ENCODE measurements at places on chromosomes 3 and 15. TPM values are rescaled to one million over a fixed set of nuclear protein-coding genes. Genes with fewer than 3 reads are reported as not detected.

GRCh38 chr3:188559072-188559429 lies 405.1 kb downstream of the LPP start:
- no peak for DNase-seq

DNA sequence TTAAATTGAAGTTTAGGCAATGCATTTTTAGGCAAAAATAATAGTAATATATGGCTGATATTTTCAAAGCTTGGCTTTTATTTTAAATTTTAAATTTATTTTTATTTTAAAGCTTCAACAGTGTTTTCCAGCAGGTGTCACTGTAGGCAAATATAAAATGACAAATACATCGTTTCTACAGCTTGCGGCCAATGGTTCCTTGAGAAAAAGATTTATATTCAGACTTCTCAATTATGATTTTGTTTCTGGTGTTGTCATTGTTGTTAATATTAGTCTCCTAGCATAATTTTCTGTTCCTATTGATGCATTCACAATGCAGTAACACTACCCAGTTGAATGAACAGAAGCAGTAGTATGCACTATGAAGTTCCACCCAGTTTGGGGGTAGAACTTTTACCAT lies 220.7 kb upstream of the DNAJC19 start:
- DNase-seq: no peak

DNA sequence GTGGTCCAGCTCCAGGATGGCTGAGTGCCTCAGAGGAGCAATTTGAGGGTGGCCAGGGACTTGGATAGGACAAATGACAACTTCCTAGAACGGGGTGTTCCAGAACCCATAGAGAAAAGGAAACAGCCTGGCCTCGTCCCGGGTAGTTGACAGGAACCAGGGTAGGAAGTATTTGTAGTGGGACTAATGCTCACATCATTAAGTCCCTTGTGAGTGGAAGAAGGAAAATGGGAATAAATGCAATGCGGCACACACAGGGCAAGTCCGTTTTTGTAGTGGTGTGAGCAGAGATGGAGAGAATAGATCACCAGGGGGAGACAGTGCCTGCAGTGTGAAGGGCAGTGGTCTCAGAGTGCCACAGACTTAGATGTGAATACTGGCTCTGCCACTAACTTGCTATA lies 19.6 kb downstream of the TIMP4 start:
- peak; percentile 54 for DNase-seq

PAK6 gene
- 1.5 TPM for total RNA-seq

CAND2 gene
- total RNA-seq: 25.1 TPM

- DNase-seq: no peak
Observed at GRCh38 chr15:82298520-82298919, 35.9 kb downstream of the SAXO2 start.

- no peak for DNase-seq
Observed at GRCh38 chr3:13064964-13065363, 8.3 kb downstream of the IQSEC1 start.

SNX22 gene
- 0.35 TPM for total RNA-seq

- DNase-seq: no peak
Observed at GRCh38 chr3:117700573-117701360, 991.2 kb downstream of the TUSC7 start.

DNA sequence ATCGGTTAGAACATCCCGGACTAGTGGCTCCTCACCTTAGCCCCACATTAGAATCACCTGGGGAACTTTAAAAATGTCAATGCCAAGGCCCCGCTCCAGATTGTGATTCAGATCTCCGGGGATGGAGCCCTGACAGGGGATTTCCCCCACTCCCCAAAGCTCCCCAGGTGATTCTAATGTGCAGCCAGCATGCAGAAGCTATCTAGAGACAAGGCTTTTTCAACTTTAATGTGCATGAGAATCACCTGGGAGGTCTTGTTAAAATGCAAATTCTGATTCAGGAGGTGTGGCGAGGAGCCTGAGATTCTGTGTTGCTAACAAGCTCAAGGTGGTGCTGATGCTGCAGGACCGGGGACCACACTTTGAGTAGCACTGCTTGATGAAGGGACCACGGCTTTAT lies 156.7 kb downstream of the RAB11A start:
- no peak for DNase-seq

- no peak for DNase-seq
Observed at GRCh38 chr15:62709261-62709660, 333.3 kb upstream of the TPM1 start.

DNA sequence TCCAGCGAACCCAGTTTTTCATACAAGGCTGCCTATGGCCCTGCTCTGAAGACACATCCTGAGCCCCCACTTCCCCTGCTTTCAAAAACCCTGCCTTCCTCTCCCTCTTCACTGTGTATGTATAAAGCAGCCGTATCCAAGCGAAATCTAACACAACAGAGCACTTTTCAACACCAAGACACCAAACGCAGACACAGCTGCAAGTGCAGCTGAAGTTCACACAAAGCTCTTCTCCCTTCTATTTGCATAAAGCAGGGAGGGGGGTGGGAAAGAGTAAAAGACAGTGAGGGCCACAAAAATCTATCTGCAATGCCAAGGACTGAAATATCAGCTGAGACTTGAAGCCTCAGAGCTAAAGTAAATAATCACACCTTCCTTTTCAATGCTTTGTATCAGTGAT lies 35.1 kb upstream of the CSPG5 start:
- DNase-seq: no peak

DNA sequence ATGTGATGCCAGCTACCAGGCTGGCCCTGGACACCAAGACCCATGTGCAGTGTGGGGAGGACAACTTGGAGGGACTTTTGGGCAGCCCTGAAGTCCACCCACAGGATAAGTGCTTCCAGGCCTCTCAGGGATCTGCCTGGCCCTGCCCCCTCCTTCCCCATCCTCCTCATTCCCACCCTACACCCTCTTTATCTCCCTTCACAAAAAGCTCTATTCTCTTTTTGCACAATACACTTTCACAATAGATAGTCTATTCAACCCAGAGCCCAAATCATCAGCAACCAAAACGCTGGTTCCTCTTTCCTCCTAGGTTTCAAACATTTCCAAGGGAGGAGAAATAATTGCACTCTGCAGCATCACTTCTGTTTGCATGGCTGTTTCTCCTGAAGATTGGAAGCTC lies 7.8 kb upstream of the ZNF710 start:
- no peak for DNase-seq

DNA sequence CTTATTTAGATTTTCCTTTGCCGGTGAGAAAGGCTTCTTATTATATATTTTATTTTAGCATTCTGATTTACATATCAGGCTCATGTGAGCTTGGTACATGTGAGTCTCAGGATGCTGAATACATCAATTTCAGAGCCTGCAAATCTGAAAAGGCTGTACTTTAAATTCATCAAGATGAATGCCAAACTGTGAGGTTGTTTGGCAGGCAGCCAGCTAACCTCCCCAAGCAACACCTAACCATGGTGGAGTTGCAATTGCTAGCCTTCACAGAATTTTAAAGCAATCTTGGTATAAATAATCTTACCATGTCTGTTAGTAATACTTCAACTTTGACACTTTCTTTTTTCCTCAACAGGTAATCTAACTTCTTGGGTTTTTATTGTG lies 252.5 kb downstream of the CDIN1 start:
- no peak for DNase-seq

DNA sequence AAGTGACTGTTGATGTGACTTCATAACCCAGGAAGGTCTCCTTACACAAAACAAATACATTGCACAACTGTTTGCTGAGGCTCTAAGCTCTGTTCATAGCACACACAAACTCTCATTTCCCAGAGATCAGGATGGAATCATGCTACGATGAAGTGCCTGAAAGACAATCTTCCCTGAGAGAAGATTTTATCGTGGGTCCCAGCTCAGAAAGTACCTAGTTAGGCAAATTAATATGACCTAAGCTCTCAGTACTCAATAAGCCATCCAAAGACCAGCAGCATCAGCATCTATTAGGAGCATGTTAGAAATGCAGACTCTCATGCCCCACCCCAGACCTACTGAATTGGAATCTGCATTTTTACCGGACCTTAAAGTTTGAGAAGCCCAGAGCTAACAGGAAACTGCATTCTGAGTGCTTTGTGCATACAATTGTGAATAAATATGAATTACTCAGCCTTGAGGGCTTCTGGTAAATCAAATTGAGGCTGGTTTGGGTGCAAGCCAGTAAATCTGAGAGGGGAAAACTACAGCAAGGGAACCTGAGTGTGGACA lies 161.5 kb upstream of the C2CD4B start:
- no peak for DNase-seq

DNA sequence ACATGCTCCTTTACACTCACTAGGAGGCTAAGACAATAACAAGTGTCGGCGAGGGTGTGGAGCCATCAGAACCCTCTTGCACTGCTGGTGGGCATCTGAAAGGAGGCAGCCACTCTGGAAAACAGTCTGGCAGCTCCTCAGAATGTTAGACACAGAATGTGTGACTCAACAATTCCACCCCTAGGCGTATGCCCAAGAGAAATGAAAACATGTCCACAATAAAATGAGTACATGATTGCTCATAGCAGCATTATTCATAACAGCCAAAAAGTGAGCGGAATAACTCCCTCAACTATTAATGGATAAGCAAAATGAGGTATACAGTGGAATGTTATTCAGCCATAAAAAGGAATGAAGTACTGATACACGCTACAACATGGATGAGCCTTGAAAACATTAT lies 57.8 kb downstream of the WNT7A start:
- no peak for DNase-seq

- peak; percentile 40 for DNase-seq
Observed at GRCh38 chr3:23113455-23114171, 89.5 kb upstream of the UBE2E2 start.

TIGIT gene
- total RNA-seq: not detected

DNA sequence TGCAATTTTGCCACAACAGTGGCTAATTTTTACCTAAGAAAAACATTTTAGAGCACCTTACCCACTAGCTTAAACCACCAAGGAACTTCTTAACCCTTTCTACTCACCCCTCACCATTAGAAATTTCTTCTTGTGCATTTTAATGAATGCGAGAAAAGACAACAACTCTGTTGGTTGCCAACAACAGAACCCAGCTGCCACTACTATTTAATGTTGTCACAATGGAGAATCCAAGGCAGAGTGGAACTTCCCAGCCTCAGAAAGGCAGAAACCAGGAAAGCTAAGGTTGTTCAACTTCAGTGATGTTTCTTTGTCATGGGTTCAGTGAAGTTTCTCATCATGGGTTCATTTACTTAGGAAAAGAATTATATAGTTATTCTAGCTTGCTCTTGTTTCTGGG lies 325.2 kb upstream of the ARL6 start:
- no peak for DNase-seq

DNA sequence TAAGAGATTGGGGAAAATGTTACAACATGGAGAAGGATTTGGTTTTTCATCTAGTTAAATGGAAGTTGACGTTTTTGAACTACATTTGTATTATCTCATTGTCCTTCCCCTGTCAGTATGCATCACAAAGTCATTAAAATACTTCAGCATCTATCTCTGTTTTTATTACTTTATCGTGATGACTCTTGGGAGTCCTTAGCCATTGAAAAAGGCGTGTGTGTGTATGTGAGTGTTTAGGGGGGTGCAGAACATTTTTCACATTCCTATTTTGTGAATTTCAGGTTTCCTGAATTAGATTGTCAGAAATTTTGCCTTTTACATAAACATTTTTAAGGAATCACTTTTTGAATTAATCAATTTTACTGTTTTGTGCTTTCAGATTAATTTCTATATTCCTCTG lies 360.6 kb upstream of the SGO1 start:
- no peak for DNase-seq

GNAT1 gene
- total RNA-seq: not detected

IQCF5 gene
- not detected for total RNA-seq

DNA sequence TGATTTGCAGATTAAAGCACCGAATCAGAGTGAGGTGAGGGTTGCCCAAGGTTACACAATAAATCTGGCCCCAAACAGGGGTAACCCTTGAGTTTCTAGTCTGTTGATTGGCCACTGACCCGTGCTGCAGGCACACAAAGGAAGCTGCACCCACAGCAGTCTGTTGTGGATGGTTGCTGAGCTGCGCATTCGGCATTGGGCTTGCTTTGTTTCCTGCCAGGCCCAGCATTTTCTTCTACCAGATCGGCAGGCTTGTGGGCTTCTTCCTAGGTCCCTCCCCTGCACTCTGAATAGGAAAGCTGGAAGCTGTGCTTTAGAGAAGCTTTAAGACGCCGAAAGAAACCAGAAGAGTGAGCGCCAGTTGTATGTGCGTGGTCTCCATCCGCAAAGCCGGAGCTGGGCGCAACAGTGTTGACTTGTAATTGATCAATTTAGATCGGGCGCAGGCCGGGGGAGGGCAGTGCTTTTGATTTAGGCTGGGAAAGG lies 12.1 kb downstream of the B3GNT5 start:
- no peak for DNase-seq

PLIN1 gene
- total RNA-seq: 1.0 TPM

SLC35G2 gene
- 3.3 TPM for total RNA-seq

GRCh38 chr3:192857260-192857661 lies 60.4 kb downstream of the MB21D2 start:
- no peak for DNase-seq

C3orf49 gene
- total RNA-seq: not detected

GRCh38 chr3:172709774-172710663 lies 848 bp downstream of the NCEH1 start:
- DNase-seq: peak; percentile 50

GRCh38 chr15:92480361-92480760 lies 86.7 kb downstream of the ST8SIA2 start:
- DNase-seq: no peak

GRCh38 chr3:120506828-120507774 lies 56.3 kb upstream of the FSTL1 start:
- DNase-seq: no peak

EIF5A2 gene
- 13.4 TPM for total RNA-seq

DNA sequence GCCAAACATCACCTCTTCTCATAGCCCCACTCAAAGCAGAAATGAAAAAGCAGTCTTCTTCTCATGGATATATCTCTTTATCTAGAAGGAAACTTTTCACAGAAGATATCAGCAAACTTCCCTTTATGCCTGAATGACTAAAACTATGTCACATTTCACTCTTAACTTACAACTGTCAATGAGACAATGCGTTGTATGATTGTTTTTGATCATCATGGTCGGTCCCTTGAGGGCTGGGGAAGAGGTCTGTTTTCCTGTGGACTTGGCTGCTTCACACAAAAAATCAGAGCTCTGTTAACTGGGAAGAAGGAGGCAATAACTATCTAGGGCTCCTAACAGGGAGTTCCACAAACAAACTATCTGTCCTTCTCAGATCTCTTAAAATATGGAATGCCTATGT lies 5.1 kb downstream of the NLGN1 start:
- DNase-seq: no peak

- DNase-seq: no peak
Observed at GRCh38 chr3:134034005-134034785, 4.5 kb upstream of the SLCO2A1 start.

- no peak for DNase-seq
Observed at GRCh38 chr15:50485389-50485788, 61.1 kb downstream of the USP50 start.

ACSBG1 gene
- 0.68 TPM for total RNA-seq
